ENCODE measurements at places on chromosomes 5 and 9.

- no peak for DNase-seq
Measured at GRCh38 chr9:125815568-125815967, 68.4 kb downstream of the PBX3 start.

DNA sequence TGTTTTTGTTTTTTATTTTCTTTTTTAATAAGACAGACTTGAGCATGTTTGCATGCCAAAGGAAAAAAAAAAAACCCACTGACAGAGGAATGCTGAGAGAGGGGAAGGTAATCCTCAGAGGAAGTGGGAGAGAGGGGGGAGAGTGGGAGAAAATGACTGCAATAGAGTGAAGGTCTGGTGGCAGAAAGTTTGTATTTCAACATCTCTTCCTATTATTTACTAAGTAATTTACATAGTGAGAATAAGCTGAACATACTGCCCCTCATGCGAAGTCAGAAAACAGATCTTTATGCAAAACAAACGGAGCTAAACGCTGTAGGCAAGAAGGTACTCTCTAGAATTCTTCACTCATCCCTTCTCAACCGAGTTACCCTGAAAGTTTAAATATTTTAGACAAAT lies 45.0 kb downstream of the ELL2 start:
- DNase-seq = no peak

DNA sequence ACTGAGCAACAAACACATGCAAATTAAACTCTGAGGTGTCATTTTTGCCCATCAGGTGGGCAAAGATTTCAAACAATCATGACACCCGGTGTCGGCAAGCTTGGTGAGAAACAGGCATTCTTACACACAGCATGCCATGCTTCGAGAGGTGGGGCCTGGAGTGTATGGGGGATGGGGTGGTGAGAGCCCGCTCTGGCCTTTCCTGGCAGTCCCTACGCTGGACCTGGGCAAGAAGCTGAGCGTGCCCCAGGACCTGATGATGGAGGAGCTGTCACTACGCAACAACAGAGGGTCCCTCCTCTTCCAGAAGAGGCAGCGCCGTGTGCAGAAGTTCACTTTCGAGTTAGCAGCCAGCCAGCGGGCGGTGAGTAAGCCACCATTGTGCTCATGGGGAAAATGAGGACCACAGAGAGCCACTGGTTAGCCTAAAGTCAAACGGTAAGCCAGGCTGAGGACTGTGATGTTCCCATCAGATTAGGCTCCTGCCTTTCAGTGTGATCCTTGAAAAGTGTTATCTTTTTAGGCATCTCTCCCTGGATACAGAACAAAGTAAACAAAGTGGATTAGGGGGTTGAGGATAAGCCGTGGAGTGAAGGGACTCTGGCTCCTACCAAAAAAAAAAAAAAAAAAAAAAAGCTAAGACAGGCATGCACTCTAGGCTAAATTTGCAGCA lies 9.4 kb downstream of the MYOZ3 start:
- no peak for DNase-seq

GRCh38 chr5:43007911-43008362 lies 32.2 kb downstream of the ANXA2R start:
- DNase-seq = peak; percentile 63

- DNase-seq = no peak
Measured at GRCh38 chr5:125043781-125044391, 297.4 kb upstream of the ZNF608 start.

DNA sequence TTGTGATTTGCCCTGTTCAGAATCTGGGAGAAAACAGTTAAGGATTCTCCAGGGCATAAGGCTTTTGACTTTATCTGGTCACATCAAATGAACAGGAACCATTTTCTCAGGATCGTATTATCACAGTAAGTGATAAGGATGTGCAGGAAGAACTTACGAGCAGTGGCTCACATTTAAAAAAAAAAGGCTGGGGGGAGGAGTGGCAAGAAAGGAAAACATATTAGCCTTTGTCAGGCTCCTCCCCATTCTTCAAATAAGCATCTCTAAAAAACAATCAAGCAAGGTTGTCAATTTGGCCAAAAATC lies 234.3 kb upstream of the TMEM161B start:
- DNase-seq = no peak

DNA sequence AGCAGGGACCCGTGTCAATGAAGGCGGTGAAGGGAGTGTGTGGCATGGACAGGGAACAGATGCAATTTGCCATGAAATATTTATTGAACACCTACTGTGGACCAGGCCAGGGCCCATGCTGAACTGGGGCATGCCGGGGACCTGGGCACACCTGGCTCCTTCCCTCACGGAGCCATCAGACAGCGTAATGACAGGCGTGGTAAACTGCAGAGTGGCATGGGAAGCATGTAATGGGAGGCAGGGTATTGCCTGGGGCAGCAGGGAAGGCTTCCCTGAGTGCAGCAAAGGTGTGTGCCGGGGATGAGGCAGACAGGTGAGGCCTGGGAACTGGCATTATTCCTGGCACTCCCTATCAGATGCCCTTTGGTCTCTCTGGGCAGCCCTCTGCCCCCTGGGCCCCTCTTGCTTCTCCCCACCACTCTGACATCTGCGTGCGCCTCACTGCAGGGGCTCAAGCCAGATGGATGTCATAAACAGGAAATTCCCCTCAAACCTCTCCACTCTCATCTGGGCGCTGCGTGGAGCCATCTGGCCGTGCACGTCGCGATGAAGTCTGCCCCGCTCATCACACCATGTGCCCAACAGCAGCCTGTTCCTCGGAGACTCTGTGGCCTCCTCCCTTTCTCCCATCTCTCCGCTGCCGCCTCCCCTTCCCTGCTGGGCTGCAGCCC lies 67.6 kb downstream of the HMCN2 start:
- DNase-seq = no peak

GRCh38 chr9:5518937-5519319 lies 8.6 kb downstream of the PDCD1LG2 start:
- DNase-seq = no peak

DNA sequence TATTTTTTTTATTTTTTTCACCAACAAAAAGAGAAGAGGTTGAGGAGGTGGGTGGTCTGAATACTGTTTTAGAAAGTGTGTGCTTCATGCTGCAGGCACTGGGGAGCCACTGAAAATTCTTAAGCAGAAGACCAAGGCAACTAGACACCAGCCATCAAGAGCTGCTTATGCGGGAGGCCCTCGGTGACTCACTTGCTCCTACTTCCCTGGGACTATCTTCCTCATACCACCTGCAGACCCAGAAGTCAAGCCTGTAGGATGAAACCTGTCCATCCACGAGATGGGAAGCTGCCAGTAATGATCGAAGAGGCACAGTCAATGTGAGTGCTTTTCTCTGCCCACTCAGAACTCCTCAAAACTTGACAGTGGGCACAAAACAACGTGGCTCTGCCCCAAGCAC lies 125.8 kb upstream of the SLC44A1 start:
- DNase-seq = no peak

GRCh38 chr9:130583271-130583670 lies 3.9 kb downstream of the FUBP3 start:
- DNase-seq = no peak

DNA sequence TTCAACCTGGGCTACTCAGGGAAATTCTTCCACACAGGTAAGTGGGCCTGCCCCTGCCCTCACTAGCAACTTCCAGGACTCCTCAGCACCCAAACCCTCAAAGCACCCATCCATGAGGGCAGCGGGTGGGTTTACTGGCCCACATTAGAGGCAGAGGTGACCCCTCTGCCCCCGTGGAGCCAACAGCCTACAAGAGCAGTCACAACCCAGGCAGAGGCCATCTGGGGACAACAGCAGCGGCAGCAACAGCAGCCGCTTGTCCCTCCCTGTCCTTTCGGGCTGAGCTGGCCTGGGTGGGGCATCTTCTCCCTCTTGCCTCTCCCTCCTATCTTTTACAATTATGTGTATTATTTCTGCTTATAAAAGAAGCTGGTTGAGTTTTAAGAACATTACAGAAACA lies 25.1 kb downstream of the NDST1 start:
- no peak for DNase-seq

- DNase-seq = no peak
Measured at GRCh38 chr9:105993921-105994715, 299.8 kb downstream of the TMEM38B start.

- peak; percentile 56 for DNase-seq
Measured at GRCh38 chr9:112705768-112706427, 12.0 kb downstream of the INIP start.

DNA sequence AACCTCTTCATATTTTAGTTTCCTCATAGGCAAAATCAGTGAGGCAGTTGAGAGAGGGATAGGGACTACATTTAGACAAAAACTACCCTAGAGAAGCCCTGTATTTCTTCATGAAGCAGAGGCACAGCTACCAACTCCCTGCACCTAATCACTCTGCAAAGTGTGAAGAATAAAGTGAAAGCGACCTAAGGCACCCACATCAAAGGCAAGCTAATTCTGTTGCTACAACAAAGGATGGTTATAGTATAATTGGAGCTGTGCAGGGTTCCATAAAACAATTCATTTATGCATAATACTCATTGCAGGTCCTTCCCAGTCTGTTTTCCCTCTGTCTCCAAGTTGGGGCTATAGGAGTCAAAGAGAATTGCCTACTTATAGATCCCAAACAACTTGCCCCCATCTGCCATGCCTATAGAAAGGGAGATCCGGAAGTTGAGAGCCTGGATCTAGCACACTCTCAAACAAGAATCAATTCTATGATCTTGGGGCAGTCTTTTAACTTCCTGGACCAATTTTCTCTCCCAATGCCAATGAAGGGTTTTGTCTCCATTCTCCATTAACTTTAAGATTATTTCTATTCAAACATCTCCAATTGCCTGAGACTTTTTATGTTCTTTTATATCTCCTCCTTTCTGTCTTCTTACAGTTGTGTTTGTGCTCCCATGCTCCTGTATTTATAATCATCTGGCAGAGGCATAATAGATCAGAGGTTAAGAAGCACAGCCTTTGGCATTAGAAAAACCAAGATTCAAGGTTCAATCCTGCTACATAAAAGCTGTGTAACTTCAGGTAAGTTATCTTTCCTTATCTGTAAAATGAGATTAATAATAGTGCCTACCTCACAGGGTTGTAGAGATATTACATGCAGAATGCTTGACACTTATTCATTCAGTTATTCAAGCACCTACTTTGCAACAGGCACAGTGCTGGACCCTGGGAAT lies 56.0 kb upstream of the PTGER4 start:
- DNase-seq = no peak

DNA sequence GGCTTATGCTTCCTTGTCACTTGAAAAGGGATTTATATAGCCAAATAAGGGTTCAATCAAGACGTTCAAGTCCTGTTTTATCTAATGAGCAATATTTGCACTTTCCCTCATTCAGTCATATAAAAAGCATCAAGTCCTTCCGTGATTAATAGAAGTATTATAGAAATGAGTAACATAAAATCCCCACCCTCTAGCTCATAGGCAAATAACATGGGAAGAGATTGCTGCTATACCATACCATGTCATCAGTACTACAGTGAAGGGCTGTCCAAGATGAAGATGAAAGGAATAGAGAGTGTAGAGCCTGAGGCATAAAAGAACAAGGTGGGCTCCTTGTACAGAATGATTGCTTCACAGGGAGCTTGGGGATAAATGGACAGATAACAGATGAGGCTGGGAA lies 20.4 kb upstream of the PAPPA start:
- DNase-seq = no peak

- no peak for DNase-seq
Measured at GRCh38 chr9:101311191-101311590, 73.6 kb downstream of the BAAT start.

DNA sequence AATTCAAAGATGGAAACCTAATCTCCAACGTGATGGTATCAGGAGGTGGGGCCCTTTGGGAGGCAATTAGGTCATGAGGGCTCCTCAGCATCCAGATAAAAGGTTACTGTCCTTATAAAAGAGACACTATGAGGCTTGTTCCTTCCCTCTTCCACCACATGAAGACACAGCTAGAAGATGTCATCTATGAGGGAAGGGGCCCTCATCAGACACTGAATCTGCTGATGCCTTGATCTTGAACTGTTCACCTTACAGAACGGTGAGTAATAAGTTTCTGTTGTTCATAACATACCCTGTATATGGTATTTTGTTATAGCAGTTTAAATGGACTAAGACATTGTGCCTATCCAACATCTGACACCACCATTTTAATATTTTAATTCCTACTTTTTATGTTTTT lies 19.7 kb upstream of the CCNH start:
- no peak for DNase-seq

DNA sequence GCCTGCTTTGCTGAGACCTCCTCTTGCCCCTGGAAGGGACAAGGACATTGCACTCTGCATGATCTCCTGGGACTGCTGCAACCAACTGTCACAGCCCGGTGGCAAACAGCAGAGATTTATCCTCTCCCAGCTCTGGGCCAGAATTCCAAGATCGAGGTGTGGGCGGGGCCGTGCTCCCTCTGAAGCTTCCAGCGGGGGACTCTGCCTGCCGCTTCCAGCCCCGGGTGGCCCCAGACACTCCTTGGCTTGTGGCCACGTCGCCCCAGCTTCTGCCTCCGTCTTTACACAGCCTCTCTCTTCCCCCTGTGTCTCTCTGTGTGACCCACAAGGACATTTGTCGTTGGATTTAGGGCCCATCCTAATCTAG lies 67.1 kb downstream of the COL5A1 start:
- DNase-seq = no peak

DNA sequence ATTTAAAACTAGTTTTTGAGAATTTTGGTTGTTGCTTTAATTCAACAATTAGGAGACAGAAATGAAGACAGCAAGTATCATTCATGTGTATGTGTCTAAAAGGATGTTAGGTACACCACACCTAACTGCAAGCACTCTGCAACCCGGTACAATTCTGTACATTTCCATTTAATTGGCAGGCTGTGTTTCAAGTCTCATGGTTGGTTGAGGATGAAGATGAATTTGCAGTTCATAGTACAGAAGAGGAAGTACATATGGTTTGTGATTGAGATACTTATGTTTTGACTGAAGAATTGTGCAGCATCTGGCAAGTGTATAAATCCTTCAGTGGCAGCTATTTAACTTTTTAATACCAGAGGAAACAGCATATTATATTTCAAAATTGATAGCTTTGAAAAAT lies 628.7 kb upstream of the ZNF608 start:
- DNase-seq = no peak

DNA sequence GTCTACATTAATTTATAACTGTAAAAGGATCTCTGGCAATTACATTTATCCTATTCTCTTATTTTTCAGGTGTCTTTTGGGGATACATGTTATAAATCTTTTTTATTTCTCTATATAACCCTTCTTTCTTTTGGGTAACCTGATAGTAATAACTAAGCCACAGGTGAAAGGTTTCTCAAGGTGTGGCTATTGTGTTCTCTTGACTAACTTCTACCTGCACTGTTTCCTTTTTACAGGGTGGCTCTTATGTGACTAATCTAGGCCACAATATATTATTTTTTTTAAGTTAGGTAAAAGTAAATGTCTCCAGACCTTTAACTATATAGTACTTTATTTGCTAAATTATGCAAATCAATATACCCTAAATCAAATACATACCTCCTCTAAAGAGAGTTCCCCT lies 193.2 kb downstream of the EFNA5 start:
- no peak for DNase-seq

- no peak for DNase-seq
Measured at GRCh38 chr9:34995670-34996060, 6.1 kb downstream of the DNAJB5 start.

DNA sequence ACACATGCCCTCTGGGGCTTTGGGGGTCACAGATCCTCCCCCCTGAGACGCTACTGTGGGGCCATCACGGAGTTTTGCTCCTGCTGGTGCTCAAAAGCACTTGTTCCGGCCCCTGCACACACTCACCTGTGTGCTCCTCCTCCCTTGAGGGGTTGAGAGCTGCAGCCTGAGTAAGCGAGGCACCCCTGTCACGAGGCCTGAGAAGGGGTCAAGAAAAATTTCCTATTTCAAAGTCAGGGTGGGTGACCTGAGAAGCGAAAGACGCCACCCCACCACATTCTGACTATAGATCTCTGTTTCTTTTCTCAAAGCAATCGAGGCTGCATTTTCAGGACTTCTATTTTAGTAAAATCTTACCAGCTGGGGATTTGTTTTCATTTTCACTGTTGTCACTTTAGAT lies 138.5 kb downstream of the DCP2 start:
- DNase-seq = no peak
